ENCODE measurements at places on chromosomes 6 and 20. TPM values are rescaled to one million over a fixed set of nuclear protein-coding genes. Genes with fewer than 3 reads are reported as not detected.

Gene EDN1
- 8.1 TPM for total RNA-seq

Gene POU5F1
- 0.60 TPM for total RNA-seq

Gene COL21A1
- 0.42 TPM for total RNA-seq

Gene TTK
- 22.0 TPM for total RNA-seq

Gene FGD2
- 0.63 TPM for total RNA-seq
